ENCODE measurements at places on chromosomes 3 and 15. TPM values are rescaled to one million over a fixed set of nuclear protein-coding genes. Genes with fewer than 3 reads are reported as not detected.
A peak's percentile ranks its signal among the peaks of the same experiment; 100 is the strongest.

FOXB1 gene
- 9.6 TPM for total RNA-seq

RLBP1 gene
- total RNA-seq, result 1.3 TPM

LPP gene
- 27.4 TPM for total RNA-seq

SLC28A2 gene
- not detected for total RNA-seq

GABRR3 gene
- not detected for total RNA-seq

UTS2B gene
- not detected for total RNA-seq

GRCh38 chr15:33084661-33085060 lies 109.9 kb downstream of the FMN1 start:
- H3K27me3 ChIP-seq, result no peaks in the 10 kb centered on the region
- H3K4me1 ChIP-seq, result peaks cover 8% of the 10 kb centered on the region
- no peak overlapping the region for H3K27ac ChIP-seq
- H3K36me3 ChIP-seq, result no peaks in the 10 kb centered on the region

DNA sequence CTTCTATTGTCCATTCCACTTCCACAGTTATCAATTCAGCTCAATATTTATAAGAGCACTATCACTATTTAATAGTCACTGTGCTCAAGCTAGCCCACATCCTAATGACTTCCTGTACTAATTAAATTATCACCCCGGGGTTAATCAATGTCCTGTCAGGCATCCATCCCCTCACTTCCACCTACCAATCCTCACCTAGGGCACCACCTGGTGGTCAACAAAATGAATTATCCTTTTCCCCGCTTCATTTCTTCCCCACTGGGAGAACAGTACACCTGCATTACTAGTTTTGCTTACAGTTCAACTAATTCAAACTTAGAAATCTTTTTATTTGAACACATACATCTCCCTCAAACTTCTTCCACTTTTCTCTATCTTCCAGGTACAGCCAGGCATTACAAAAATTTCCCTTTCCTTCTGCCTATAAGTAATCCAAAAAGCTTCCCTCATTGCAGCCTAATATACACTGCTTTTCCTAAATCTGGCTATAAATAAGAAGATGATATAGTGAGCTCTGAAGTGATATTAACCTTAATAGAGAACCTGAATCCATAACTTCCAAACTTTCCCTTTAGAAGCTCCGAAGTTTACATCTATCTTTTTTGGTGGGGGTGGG lies 68.5 kb downstream of the TMCC1 start:
- H3K27me3 ChIP-seq, result no peaks in the 10 kb centered on the region
- H3K4me1 ChIP-seq, result peaks cover 4% of the 10 kb centered on the region
- no peak overlapping the region for H3K4me3 ChIP-seq

- DNase-seq, result no peak
- peaks cover 12% of the 10 kb centered on the region for H3K4me1 ChIP-seq
- no peaks in the 10 kb centered on the region for H3K36me3 ChIP-seq
- no peak overlapping the region for H3K4me3 ChIP-seq
Observed at GRCh38 chr3:127209155-127209839, 16.4 kb downstream of the PRR23E start.

- no peaks in the 10 kb centered on the region for H3K36me3 ChIP-seq
- H3K4me3 ChIP-seq, result no peak overlapping the region
- DNase-seq, result no peak
- H3K27ac ChIP-seq, result no peak overlapping the region
- peaks cover under 1% of the 10 kb centered on the region for H3K4me1 ChIP-seq
- H3K27me3 ChIP-seq, result no peaks in the 10 kb centered on the region
Observed at GRCh38 chr3:117927825-117928224, 1106.8 kb downstream of the IGSF11 start.

GRCh38 chr15:31296219-31296645 lies 30.4 kb upstream of the KLF13 start:
- H3K4me3 ChIP-seq, result no peak overlapping the region
- no peaks in the 10 kb centered on the region for H3K36me3 ChIP-seq
- H3K27me3 ChIP-seq, result no peaks in the 10 kb centered on the region
- no peak overlapping the region for H3K27ac ChIP-seq
- no peak for DNase-seq

- DNase-seq, result peak; percentile 89
- no peaks in the 10 kb centered on the region for H3K27me3 ChIP-seq
- H3K36me3 ChIP-seq, result no peaks in the 10 kb centered on the region
Observed at GRCh38 chr3:180804916-180805315, 107.6 kb upstream of the FXR1 start.

GRCh38 chr3:196135693-196136639 lies 54.1 kb upstream of the TFRC start:
- no peak overlapping the region for H3K4me3 ChIP-seq
- H3K27ac ChIP-seq, result no peak overlapping the region
- DNase-seq, result no peak
- no peaks in the 10 kb centered on the region for H3K36me3 ChIP-seq
- no peaks in the 10 kb centered on the region for H3K4me1 ChIP-seq

- H3K27me3 ChIP-seq, result no peaks in the 10 kb centered on the region
- H3K4me1 ChIP-seq, result no peaks in the 10 kb centered on the region
- H3K4me3 ChIP-seq, result no peak overlapping the region
- H3K27ac ChIP-seq, result no peak overlapping the region
- H3K36me3 ChIP-seq, result peaks cover 2% of the 10 kb centered on the region
Observed at GRCh38 chr3:98800401-98800800, 37.3 kb downstream of the ST3GAL6 start.

DNA sequence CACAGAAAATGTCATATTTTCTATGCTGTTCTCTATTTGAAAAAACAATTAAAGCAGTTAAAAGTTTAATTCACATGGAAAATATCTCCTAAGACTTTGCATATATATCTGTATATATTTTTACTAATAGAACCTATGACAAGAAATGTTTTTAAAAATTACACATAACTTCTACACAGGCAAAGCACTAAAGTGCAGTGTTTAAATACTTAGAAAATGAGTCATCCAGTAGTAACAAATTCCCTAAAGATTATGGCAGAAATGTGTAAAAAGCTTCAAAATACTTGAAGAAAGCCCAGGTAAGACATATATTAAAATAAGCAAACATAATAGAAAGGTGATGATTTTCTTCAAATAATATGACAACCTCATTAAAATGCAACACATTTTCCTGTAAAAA lies 236.6 kb downstream of the TBC1D5 start:
- H3K4me3 ChIP-seq, result no peak overlapping the region
- H3K27me3 ChIP-seq, result no peaks in the 10 kb centered on the region
- H3K36me3 ChIP-seq, result no peaks in the 10 kb centered on the region
- DNase-seq, result no peak
- H3K4me1 ChIP-seq, result no peaks in the 10 kb centered on the region
- H3K27ac ChIP-seq, result no peak overlapping the region

DNA sequence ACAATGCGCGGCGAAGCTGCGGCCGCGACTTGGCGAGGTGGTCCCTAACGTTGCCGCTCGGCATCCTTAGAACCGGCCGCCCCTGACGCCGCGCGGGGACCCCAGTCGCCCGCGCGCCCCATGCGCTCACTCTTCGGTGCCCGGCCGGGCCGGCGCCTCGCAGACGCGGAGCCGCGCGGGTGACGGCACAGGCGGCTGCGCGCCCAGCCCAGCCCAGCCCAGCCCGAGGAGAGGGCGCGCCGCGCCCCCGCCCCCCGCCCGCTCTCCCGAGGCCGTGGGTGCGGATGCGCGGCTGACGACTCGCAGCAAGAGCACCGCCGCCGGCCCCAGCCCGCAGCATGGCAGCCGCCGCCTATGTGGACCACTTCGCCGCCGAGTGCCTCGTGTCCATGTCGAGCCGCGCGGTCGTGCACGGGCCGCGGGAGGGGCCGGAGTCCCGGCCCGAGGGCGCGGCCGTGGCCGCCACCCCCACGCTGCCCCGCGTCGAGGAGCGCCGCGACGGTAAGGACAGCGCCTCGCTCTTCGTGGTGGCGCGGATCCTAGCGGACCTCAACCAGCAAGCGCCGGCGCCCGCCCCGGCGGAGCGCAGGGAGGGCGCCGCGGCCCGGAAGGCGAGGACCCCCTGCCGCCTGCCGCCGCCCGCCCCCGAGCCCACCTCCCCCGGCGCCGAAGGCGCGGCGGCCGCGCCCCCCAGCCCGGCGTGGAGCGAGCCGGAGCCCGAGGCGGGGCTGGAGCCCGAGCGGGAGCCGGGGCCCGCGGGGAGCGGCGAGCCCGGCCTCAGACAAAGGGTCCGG lies 437 bp downstream of the KLF13 start:
- peak; percentile 61 for DNase-seq
- H3K27ac ChIP-seq, result no peak overlapping the region
- H3K27me3 ChIP-seq, result peaks cover 42% of the 10 kb centered on the region
- peak overlapping the region; percentile 76 for H3K4me3 ChIP-seq
- H3K4me1 ChIP-seq, result peaks cover 6% of the 10 kb centered on the region

DNA sequence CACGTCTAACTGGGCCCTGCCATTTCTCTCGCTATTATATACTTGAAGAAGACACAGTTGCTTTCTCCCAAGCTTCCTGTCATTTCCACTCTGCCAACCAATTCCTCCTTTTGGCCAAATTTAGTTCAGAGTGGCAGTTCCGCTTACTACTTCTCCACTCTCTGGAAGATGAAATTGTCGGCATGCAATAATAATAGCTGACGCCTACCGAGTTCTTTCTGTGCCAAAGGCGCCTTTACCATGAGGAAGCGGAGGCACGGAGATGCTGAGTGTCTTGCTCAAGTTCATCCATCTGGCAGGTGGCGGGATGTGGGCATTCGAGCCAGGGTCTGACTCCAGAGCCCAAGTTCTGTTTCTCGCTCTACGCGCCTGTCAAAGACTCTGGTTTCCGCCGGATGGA lies 14.6 kb upstream of the NRROS start:
- no peak for DNase-seq
- H3K36me3 ChIP-seq, result no peaks in the 10 kb centered on the region
- peaks cover 34% of the 10 kb centered on the region for H3K4me1 ChIP-seq

DNA sequence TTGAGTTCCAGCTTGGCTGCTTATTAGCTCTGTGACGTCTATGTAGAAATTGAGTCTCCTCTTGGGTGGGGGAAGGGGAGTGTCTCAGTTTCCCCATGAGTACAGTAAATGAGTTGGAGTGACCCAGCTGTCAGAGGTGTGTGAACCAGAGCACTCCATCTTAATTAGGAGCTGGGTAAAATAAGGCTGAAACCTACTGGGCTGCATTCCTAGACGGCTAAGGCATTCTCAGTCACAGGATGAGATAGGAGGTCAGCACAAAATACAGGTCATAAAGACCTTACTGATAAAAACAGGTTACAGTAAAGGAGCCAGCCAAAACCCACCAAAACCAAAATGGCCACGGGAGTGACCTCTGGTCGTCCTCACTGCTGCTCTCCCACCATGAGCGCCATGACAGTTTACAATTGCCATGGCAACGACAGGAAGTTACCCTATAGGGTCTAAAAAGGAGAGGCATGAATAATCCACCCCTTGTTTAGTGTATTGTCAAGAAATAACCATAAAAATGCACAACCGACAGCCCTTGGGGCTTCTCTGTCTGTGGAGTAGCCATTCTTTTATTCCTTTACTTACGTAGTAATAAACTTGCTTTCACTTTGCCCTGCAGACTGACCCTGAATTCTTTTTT lies 222.4 kb downstream of the CACNA2D3 start:
- H3K4me3 ChIP-seq, result no peak overlapping the region
- no peak overlapping the region for H3K27ac ChIP-seq
- no peak for DNase-seq
- H3K36me3 ChIP-seq, result no peaks in the 10 kb centered on the region
- no peaks in the 10 kb centered on the region for H3K27me3 ChIP-seq

DNA sequence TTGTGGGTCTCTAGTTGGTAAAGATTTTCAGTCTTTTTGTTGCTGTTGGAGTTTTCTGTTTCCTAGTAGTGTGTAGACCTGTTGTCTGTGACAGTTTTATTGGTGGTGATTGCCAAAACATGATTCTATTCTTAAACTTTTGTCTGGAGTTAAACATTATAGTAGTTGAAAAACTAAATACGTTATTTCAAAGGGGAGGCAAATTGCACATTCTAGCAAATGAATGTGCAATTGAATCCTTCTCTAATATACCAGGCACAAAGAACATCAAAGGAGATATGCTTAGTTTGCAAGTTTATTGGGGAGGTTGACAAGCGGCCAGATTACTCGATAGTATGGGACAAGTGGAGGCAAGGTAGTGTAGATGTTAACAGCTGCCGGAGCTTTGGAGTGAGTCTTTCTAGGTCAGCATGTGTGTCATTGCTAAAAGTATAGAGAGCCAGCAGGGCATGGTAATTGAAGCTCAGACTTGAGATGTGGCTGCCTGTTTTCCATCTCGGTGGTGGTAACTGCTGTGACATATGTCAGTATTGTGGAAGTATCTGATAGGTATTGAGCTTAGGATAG lies 20.6 kb downstream of the CHD2 start:
- H3K27me3 ChIP-seq, result no peaks in the 10 kb centered on the region
- H3K4me3 ChIP-seq, result no peak overlapping the region

DNA sequence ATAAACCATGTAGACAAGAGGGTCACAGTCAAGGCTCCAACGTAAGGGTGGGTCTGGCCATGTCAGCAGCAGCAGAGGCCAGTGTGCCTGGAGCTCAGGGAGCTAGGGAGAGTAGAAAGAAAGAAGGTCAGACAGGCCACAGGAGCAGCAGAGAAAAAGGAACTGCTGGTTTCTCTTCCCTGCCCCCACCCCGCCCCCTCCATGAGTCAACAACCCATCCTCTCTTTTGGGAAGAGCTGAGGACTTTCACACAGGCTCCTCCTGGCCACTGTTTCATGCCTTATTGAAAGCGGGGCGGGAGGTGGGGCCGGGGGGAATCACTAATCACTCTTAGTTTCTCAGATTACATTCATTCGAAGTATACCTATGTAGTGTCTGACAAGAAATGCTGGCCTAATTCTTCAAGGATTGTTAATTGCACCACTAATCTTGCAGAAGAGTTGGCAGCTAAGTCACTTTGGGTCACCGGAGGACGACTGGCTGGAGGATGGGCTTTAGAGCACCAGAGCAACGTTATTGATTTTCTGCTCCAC lies 9.1 kb upstream of the SCG3 start:
- H3K36me3 ChIP-seq, result no peaks in the 10 kb centered on the region
- DNase-seq, result peak; percentile 18
- H3K27ac ChIP-seq, result no peak overlapping the region
- H3K4me1 ChIP-seq, result peaks cover 16% of the 10 kb centered on the region

DNA sequence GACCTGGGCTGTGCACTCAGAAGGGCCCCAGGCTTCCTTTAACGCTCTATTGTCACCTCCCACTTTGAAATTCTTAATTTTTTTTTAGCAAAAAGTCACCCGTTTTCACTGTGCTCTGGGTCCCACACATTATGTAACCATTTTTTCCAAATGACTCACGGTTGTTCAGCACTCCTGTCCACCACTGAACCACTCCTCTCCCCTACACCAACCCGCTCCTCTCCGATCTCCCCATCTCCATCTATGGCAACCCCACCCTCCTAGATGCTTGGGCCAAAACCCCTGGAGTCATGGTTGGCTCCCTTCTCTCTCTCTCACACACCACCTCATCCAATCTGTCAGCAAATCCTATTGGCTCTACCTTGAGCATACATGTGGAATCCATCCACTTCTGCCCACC lies 41.2 kb upstream of the LINGO1 start:
- no peak for DNase-seq
- H3K4me1 ChIP-seq, result peaks cover 12% of the 10 kb centered on the region
- H3K27me3 ChIP-seq, result no peaks in the 10 kb centered on the region
- H3K36me3 ChIP-seq, result no peaks in the 10 kb centered on the region
- H3K27ac ChIP-seq, result no peak overlapping the region

GRCh38 chr3:8621872-8622271 lies 22.7 kb downstream of the SSUH2 start:
- H3K4me1 ChIP-seq, result peaks cover 12% of the 10 kb centered on the region
- no peak for DNase-seq
- no peak overlapping the region for H3K27ac ChIP-seq
- no peaks in the 10 kb centered on the region for H3K27me3 ChIP-seq
- H3K4me3 ChIP-seq, result no peak overlapping the region

GRCh38 chr3:155494332-155494731 lies 200.8 kb upstream of the STRIT1 start:
- no peaks in the 10 kb centered on the region for H3K36me3 ChIP-seq
- no peaks in the 10 kb centered on the region for H3K27me3 ChIP-seq
- no peaks in the 10 kb centered on the region for H3K4me1 ChIP-seq
- H3K4me3 ChIP-seq, result no peak overlapping the region
- H3K27ac ChIP-seq, result no peak overlapping the region
